GM12865 (cell line): ENCODE measurements at places on chromosomes 13 and 19.

- DNase-seq = no peak
These were observed 15.4 kb upstream of the METTL21C start for GRCh38 chr13:102710261-102710679.

GRCh38 chr13:45925151-45925550, 73.6 kb upstream of the SIAH3 start:
- no peak for DNase-seq

- no peak for DNase-seq
These were observed 1348.0 kb upstream of the ATXN8OS start for GRCh38 chr13:68759617-68760016.

DNA sequence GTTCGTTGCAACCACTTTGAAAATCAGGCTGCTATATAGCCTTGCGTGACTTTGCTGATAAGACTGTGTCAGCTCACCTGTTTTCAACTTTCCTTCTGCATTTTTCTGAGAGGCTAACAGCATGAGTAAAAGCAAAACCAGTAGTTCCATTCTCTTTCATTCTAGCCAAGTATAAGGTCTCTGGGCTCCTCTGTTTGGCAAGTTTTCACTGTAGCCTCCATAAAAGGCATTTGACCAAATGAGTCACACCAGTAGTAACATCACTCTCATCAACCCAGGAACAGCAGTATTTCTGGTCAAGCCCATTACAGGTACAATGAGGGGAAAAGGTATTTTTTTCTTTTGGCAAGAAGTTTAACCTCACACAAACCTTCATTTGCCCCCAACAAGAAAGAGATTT, 1149.8 kb upstream of the MIR17HG start:
- DNase-seq = peak; percentile 24

DNA sequence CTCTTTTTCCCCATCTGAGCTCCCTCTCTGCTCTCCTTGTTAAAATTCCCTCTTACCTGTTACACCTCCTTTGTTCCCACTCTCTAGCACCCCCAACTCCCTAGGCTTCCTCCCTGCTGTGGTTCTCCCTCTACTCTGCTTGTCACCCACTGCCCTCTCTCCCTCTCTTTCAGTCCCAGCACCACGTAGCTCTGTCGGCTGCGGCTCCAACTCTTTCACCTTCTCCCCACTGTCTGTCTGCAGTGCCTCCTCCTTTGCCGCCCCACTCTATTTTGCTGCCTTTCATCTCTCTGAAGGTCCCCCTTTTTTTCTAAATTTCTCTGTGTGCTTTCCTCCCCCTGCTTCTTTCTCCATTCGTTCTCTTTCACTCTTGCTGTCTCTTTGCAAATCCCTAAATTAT, 1.1 kb downstream of the ZNF836 start:
- no peak for DNase-seq

DNA sequence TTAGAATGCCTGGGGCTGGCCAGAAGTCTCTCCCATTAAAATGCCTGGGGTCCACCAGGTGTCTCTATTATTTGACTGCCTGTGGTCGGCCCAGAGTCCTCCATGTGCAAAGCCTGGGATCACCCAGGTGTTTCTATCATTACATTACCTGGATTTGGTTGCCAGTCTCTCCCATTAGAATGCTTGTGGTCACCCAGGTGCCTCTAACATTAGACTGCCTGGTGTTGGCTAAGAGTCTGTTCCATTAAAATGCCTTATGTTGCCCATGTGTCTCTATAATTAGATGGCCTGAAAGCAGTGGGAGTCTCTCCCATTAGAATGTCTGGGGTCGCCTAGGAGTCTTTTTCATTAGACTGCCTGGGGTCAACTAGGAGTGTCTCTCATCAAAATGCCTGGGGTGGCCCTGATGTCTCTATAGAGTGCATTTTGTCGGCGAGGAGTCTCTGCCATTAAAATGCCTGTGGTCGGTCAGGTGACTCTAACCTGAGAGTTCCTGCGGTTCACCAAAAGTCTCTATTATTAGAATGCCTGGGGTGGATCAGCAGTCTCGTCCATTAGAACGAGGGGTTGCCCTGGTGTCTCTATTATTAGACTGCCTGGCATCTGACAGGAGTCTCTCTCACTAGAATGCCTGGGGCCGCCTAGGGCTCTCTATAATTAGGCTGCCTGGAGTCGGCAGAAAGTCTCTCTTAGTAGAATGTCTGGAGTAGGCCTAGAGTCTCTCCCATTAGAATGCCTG, 1540.5 kb downstream of the UQCRFS1 start:
- no peak for DNase-seq

DNA sequence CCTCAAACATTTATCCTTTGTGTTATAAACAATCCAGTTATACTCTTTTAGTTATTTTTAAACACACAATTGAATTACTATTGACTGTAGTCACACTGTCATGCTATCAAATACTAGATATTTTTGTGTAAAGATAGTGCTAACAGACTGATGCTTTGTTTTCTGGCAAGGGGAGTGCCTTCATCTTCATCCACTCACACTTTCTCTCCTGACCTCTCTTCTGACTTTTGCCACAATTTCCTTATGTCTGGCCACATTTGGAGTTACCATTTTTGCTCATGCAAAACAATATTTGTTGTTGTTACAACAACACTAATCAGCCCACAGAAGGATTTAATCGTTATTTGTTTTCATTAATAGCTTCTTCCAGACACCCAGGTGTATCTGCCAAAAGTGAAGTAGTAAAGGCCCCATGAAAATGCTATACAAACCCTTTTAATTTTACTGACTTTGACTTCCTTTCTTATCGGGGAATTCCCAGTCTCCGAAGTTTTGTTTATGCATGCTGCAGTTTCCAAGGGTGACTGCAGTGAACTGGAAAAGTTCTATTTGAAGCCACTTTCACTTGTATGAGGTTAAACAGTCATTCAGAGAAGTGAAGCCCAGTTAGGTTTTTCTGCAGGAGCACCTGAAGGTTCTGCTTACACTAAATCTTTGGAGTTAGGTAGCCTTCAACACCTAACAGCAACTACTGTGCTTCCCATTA, 66.1 kb upstream of the FRY start:
- DNase-seq = peak; percentile 91

- no peak for DNase-seq
These were observed 2.9 kb upstream of the MRI1 start for GRCh38 chr19:13761423-13761822.
